ENCODE measurements at places on chromosomes 1 and 21. TPM values are rescaled to one million over a fixed set of nuclear protein-coding genes. Genes with fewer than 3 reads are reported as not detected.

DNA sequence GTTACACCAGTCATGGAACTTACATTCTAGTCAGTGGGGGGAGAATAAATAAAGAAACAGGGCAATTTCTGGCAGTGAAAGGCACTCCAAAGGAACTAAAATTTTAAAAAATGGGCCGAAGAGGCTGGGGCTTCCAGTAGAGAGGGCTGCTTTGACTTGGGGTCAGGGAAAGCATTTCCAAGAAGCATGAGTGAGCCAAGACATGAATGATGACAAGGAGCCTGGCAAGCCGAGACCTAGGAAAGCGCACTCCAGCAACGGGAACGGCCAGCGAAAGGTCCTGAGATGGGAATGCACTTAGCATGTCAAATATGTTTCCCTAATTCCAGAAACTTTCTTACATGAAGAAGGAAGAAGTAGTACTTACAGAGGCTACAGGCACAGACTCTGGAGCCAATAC is 95.4 kb upstream of the NGF start:
- no peaks in the 10 kb centered on the region for H3K27me3 ChIP-seq
- no peaks in the 10 kb centered on the region for H3K4me1 ChIP-seq
- H3K36me3 ChIP-seq, result no peaks in the 10 kb centered on the region
- DNase-seq, result peak; percentile 78
- no peak overlapping the region for H3K4me3 ChIP-seq

DNA sequence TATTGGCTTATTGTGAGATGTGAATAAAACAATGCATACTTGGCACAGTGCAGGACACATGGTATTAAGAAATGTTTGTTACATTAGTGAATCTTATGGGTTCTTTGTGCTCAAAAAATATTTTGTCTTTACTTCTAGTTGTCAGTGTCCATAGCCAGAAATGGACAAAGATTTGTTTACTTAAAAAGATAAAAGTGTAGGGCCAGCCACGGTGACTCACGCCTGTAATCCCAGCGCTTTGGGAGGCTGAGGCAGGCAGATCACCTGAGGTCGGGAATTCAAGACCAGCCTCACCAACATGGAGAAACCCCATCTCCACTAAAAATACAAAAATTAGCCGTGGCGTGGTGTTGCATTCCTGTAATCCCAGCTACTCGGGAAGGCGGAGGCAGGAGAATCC is 654.6 kb upstream of the NEGR1 start:
- no peaks in the 10 kb centered on the region for H3K36me3 ChIP-seq
- H3K27me3 ChIP-seq, result no peaks in the 10 kb centered on the region
- no peaks in the 10 kb centered on the region for H3K4me1 ChIP-seq
- no peak overlapping the region for H3K4me3 ChIP-seq
- no peak overlapping the region for H3K27ac ChIP-seq
- DNase-seq, result no peak

DNA sequence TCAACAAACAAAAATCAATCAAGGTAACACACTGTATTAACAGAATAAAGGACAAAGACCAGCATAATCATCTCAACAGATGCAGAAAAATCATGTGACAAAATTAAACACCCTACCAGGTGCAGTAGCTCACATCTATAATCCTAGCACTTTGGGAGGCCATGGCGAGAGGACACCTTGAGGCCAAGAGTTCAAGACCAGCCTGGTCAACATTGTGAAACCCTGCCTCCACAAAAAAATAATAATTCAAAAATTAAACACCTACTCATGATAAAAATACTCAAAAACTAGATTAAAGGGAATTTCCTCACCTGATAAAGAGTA is 35.3 kb downstream of the PIK3R3 start:
- H3K27me3 ChIP-seq, result no peaks in the 10 kb centered on the region
- H3K36me3 ChIP-seq, result no peaks in the 10 kb centered on the region
- H3K27ac ChIP-seq, result no peak overlapping the region
- no peak for DNase-seq
- no peaks in the 10 kb centered on the region for H3K4me1 ChIP-seq
- H3K4me3 ChIP-seq, result no peak overlapping the region

- peaks cover 3% of the 10 kb centered on the region for H3K36me3 ChIP-seq
- no peak for DNase-seq
- no peak overlapping the region for H3K4me3 ChIP-seq
- H3K27ac ChIP-seq, result no peak overlapping the region
- no peaks in the 10 kb centered on the region for H3K4me1 ChIP-seq
These were observed 81.3 kb upstream of the PPIH start for GRCh38 chr1:42576935-42577334.

PTGFRN gene
- 11.2 TPM for total RNA-seq

Data from ascending aorta (tissue), 2 donors.